T1000 (cell line): ENCODE measurements at places on chromosomes 12 and 14.

GRCh38 chr14:99733540-99734405, 49.7 kb downstream of the CYP46A1 start:
- no peak for DNase-seq

DNA sequence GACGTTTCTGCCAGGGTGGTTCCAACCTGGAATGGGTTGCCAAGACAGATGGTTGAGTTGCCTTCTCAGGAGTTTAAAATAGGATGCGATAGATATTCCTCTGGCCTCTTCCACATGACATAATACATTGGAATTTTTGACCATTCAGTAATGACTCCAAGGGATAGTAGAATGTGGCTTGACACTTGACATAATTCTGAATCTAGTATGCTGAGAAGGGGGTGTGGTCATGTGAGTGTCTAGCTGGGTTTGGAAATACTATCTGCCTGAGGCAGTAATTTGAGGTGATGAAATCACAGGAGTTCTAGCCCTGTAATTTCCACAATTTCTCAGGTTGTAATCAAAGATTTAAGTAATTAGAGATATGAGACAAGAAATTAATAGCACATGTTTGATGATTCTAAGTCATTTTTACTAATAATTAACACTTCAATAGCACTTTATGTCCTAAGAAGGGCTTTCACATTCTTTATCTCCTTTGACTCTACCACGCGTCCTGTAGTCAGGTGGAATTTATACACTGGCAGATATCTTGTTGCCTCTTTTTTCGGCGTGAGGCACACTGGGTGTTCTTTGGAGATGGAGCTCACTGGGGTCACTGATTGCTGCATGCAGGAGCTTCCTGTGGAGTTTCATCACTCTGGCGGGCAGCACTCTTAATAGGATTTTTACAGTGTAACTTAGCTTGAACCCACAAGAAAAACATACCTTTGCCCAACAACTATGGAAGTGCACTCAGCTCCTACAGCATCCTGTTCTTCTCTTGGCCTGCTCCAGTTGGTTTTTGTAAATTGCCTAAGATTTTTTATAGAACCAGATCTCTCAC, 3.2 kb upstream of the AMIGO2 start:
- DNase-seq = peak; percentile 35

- DNase-seq = no peak
Measured at GRCh38 chr12:82600379-82600778, 86.3 kb upstream of the TMTC2 start.

DNA sequence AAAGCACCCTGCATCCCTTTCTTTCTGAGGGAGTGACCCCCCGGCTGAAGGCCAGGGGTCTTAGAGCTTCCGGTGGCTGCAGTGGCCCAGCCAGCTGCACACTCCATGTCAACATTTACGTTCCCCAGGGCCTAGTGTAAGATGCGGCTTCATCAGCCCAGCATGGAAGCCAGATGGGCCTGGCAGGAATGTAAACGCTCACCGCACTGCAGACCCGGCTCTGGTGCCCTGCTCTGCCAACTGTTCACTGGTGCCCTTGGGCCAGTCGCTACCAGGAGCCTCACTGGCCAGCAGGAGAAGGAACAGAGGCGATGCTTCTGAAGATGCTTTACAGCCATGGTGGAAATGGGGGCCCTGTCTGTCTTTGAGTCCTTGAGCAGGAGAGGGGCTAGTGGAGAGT, 8.6 kb upstream of the TMEM119 start:
- DNase-seq = no peak

GRCh38 chr14:43778937-43779639, 728.0 kb downstream of the FSCB start:
- no peak for DNase-seq

DNA sequence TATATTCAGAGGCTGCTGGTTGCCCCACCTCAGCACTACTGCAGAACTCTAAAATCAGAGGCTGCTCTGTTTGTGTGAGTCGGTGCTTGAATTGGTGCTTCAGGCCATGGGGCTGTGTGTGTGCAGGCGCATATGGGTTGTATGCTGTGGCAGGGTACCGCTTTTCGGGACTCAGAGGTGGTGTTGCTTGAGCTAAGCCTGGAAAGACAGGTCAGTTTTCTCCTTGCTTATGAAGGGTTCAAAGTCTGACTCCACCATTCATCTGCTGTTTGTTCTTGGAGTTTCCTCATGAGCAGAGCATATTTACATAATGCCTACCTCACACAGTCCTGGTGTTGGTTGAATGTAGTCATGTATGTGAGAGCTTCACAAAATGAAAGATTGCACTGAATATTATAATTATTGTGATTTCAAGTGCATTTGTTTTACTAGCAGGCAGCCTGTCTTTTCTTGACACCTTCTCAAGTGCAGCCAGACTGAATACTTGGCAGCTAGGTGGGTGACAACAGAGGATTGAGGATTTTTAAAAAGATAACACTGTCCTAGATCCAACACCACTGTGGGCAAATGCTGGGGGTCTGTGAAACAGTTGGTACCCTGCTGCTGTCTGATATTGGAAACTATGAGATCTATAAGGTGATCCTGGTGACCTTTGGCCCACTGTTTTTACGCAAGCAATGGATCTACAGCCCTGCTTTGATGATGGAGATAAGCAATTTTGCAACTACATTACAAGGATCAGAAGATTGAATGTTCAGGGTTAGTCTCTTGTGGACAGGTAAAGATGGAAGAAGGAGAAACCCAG, 1.0 kb upstream of the ANG start:
- no peak for DNase-seq

DNA sequence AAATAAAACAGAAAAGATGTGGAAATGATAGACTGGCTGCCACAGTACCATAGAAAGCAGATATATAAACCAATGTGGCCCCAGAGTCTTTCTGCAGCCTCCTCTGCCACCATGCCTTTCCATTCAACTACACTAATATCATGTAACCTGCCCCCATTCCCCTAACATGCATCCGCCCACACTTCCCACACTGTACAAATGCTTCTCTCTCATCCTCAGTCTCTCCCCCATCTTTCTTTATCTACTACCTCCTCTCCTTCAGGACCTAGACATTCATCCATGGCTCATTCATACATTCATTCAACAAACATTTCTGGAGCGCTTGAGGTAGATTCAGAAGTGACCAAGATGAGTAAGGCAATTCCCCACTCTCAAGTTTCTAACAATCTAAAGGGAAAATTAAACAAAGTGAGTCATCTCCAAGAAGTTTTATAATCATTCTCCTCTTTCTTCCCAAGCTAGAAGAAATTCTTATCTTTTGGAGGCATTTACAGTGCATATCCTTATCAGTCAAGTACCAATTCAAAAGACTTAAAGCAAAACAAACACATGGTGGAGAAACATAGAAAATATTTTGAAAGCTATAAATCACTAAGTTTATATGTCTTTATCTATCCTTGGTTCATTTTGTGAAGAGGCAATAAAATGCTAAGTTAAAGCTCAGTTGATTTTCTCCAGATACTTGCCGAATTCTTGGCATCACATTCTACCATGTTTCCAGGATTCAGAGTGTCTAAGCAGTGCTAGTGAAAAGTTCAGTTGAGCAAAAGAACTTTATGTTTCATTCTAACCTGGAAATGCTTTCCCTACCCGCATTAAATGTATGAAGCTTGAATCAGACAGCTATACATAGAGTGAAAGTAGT, 70.5 kb upstream of the FRMD6 start:
- no peak for DNase-seq

GRCh38 chr12:42812086-42812485, 222.5 kb upstream of the PRICKLE1 start:
- no peak for DNase-seq
